ENCODE measurements at places on chromosomes 11 and 22.

GRCh38 chr22:19094393-19094997 lies 27.7 kb downstream of the DGCR2 start:
- no peak for DNase-seq

DNA sequence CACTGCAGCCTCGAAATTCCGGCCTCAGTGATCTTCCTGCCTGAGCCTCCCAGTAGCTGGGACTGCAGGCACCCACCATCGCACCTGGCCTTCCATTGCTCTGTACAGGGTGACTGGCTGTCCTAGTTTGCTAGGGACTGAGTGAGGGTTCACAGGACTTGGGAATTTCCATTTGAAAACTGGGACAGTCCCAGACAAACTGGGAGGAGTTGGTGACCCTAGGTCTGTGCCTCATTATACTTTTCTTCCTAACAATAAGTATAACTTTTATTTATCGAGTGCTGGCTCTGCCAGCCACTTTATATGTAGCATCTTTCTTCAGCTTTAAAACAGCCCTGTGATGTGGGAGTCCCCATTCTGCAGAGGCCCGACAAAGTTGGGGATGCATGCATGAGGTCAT lies 25.5 kb downstream of the TCP11L1 start:
- no peak for DNase-seq

DNA sequence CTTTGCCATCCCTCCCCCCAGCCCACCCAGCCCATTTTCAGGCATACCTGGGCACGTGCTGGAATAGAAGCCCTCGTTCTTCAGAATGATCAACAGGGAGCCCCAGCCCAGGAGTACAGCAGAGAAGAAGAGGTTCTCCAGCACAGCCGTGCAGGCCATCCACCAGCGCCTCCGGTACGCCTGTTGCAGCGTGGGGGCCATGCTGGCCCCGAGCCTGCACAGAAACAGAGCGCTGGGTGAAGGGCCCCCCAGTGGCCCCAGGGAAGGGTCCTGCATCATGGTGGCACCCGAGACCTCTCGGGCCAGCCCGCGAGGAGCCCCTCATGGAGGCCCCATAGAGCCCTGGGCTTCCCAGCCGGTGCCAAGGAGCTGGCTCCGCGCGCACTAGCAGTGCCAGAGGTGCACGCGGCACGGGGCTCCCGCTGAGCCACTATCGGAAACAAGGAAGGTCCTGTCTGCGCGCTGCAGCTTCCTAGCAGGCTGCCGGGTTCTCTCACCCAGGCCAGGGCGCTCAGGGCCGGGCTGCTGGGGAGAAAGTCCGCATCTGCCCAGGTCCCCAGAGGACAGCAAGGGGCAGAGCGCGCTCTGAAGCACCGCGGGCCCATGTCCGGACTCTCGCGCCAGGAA lies 1.5 kb downstream of the SLC43A1 start:
- DNase-seq = no peak

DNA sequence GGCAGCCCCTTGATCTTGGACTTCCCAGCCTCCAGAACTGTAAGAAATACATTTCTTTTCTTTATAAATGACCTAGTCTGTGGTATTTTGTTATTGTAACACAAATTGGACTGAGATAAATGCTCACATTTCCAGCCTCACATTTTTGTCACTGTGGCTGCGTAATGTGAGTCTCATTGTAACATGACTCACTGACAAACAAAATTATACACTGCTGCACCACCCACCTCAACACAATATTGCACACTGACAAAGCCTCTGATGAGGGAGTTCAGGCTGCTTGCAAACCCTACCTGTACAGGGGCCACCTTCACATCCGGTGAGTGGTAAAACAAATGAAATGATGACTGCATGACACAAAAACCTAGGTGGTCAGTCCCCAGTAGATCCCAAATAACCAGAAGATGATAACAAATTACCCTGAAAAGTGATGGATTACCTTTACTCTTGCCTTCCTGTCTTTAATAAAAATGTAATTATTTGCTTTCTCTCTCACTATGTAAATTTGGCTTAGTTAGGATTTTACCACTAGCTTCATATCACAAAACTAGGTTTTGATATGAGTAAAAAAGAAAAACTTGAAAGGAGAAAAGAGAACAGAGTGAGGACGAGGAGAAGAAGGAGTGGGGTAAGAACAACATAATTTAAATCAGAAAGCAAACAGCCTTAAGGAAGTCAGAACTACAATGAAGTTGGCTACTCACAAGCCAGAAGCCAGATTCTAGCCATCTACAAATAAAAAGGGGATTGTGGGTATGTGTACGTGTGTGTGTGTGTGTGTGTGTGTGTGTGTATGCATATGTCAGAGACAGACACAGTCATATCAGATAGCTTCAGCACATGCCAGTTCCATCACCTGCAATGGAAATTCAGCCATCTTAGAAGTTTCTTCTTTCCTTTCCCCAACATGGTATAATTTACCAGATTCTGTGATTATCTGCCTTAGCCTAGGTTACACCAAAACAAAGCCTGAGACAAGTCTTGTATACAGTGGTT lies 53.4 kb upstream of the SESN3 start:
- no peak for DNase-seq

- DNase-seq = no peak
These were observed 113.8 kb downstream of the CADM1 start for GRCh38 chr11:115390441-115390840.

DNA sequence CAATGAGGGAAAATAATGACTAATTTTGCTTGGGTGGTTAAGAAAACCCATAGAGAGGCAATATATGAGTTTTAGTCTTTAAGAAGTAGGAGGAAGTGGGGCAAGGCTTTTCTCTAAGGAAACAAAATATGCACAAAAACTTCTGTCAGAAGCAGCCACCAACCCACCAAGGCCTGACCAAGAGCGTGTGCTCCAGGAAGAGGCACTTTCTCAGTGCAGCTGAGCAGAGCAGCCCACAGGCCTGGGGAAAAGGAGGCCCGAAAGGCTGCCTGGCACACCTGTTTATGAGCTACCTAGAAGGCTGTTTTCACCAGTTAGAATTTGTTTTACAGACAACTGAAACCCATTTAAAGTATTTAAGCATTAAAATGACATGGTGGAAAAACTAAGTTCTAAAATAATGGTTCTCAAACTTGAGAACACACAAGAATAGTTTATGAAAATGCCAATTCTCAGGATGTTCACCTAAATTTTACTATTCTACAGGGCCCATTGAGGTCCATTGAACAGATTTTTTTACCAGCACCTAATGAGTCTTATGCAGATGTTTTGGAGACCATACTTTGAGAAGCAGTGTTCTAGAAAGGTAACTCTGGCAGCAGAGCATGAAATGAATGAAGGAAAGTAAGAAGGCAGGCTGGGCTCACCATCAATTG lies 160.5 kb upstream of the DDI1 start:
- DNase-seq = no peak

- DNase-seq = no peak
These were observed 240.7 kb upstream of the B3GAT1 start for GRCh38 chr11:134652586-134653255.

GRCh38 chr11:60970369-60970774 lies 1.1 kb upstream of the CD6 start:
- DNase-seq = no peak

DNA sequence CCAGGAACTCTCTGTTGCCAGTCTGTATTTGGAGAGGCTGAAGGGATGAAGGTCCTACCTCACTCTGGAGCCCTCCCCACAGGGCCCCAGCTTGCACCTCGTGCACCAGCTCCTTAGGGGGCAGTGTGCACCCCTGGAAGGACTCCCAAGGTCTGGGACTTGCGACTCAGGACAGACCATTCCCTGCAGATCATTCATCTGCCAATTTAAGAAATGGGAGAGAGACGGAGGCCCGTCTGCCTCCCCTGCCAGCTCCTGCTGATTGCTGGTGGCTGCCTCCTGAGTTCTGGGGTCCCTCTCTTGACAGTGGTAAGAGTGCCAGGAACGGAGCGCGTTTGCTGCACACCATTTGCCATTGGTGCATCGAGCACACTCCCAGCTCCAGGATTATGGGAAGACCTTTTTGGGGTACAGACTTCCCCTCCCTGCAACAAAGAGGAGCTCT lies 27.4 kb upstream of the MALAT1 start:
- DNase-seq = no peak

DNA sequence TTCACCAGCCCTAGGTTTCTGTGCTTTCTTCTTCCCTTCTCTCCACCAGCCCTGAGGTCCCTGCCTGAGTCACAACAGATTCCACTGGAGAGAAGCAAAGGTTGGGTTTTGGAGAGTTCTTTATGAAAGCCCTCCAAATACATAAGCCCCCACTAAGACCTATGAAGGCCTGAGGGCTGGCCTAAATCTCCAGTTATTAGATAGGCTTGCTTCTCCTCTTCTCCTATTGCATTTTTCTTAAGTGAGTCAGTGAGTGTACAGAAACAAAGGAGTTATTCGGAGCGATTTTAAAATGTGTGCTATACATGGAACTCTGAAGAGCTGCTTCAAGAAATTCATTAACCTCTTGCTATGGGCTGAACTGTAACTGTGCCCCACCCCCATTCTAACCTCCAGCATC lies 1057.3 kb downstream of the OPCML start:
- no peak for DNase-seq

GRCh38 chr11:8732748-8733241 lies 50.2 kb downstream of the RPL27A start:
- DNase-seq = no peak

Data from NCI-H187 (cell line).